ENCODE measurements at places on chromosomes 11 and 22.

DNA sequence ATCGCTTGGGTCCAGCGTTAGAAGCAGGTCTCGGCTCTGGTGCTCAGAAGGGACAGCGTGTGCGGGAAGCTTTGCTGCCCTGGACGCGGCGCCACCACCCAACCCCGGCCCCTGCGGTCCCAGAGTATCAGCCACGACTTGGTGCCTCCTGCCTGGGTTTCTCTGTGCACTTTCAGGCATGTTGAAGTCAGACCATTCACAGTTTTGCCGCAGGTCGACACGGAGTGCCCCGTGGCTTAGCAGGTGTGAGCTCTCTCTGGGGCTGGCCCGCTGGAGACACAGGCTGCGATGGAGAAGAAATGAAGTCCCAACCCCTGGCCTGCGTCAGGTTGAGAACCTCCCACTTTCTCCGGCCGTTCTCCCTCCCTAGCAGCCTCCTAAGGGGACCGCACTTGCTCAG, 494.5 kb downstream of the BRD1 start:
- peak; percentile 75 for DNase-seq

GRCh38 chr11:127259102-127259501, 258.5 kb upstream of the KIRREL3 start:
- no peak for DNase-seq

DNA sequence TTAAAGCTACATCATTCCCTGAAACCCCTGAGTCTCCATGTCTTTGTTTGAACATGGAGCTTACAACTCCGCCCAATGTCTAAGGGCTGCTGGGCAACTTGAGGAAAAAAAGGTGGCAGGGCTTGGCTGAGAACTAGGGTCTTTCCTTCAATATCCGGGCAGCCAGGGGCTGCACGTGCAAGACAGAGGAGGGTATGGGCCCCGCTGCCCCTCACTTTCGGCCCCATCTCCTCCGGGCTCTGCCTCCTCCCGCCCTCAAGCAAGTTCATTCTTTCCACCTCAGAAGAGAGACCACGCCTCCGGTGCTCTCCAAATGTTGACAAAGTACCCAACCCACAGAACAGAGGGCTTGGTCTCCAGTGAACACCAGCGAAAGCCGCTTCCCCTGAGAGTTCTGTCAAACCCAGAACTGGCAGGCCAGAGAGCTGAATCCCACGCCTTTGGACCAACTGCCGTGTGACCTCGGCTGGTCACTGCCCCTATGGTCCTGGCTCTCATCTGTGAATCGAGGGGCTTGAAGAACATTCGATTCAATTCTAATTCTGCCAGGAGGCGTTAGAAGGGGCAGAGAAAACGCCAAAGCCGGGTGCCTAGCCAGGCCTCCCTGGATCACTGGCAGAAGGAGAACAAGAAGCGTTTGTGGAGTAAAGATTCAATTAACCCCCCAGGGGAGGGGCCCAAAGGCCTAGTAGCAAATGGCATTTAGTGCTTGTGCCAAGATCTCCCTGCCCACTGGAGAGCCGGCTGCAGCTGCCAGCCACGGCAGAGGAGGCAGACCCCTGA, 7.3 kb downstream of the PDGFB start:
- DNase-seq, result no peak

- DNase-seq, result no peak
These were observed 247.1 kb downstream of the C11orf87 start for GRCh38 chr11:109668973-109669634.

- no peak for DNase-seq
These were observed 612.7 kb downstream of the BRD1 start for GRCh38 chr22:49214976-49215375.

GRCh38 chr11:109604481-109605400, 182.8 kb downstream of the C11orf87 start:
- no peak for DNase-seq

DNA sequence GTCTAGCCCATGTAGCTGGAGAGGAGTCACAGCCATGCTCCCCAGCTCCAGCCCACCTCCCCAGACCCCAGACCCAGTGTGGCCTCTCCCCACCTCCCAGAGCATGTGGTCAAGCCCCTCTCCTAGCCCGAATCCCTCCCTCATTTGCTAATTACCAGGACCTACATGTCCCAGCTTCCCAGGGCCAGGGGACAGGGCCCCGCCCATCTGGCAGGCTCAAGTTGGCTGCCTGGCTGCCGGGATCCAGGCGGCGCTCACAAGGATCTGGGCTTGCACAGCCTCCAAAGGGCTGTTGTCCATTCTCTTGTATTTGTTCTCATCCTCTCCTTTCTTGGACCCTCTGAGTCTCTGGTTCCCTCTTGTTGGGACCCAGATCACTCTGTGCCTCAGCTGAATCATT, 4.6 kb upstream of the MIF start:
- no peak for DNase-seq

DNA sequence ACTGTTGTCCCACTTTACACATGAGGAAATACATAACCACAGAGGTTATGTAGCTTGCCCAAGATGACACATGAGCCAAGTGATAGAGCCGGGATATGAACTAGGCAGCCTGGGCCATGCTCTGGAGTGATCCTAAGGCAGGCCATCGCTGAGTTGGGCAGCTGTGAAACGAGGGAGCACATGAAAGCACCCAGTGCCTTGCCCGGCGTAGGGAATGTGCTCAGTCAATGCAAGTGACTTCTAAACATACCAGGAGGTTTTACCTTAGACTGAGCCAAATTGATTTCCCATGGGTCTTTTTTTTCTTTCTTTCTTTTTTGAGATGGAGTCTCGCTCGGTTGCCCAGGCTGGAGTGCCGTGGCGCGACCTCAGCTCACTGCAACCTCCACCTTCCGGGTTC, 10.5 kb downstream of the GRIK4 start:
- peak; percentile 7 for DNase-seq

- no peak for DNase-seq
These were observed 946.0 kb downstream of the FAM181B start for GRCh38 chr11:81787584-81788049.

- no peak for DNase-seq
These were observed 23.3 kb downstream of the MICALL1 start for GRCh38 chr22:37929390-37929789.

DNA sequence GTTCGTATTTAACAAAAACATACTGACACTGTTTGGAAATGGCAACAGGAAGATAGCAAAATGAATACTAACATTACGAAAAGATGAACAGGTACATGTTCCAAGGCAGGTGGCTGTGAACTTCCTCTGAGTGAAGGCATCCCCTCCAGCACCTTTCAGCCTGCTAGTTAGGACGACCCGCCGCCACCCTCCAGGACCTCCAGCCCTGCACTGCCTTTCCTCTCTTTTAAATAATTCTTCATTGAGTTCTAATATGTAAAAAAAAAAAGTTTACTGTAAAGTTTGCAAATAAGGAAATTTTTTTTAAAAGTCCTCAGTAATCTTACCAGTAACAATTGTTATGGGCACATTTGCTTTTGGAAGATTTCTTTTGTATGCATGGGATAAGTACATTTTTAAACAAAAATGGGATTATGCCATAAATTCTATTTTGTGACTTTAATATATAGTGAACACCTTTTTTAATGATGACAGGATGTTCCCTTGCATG, 6.0 kb downstream of the NEAT1 start:
- no peak for DNase-seq

- DNase-seq, result no peak
These were observed 5.6 kb downstream of the DDX6 start for GRCh38 chr11:118785362-118785761.

GRCh38 chr22:47067321-47067890, 305.0 kb downstream of the TBC1D22A start:
- DNase-seq, result no peak

GRCh38 chr11:98003606-98004371, 1017.0 kb upstream of the CNTN5 start:
- DNase-seq, result no peak

- DNase-seq, result no peak
These were observed 76.0 kb downstream of the EXT2 start for GRCh38 chr11:44171518-44171917.

- no peak for DNase-seq
These were observed 152.8 kb downstream of the CHST1 start for GRCh38 chr11:45512471-45513148.

DNA sequence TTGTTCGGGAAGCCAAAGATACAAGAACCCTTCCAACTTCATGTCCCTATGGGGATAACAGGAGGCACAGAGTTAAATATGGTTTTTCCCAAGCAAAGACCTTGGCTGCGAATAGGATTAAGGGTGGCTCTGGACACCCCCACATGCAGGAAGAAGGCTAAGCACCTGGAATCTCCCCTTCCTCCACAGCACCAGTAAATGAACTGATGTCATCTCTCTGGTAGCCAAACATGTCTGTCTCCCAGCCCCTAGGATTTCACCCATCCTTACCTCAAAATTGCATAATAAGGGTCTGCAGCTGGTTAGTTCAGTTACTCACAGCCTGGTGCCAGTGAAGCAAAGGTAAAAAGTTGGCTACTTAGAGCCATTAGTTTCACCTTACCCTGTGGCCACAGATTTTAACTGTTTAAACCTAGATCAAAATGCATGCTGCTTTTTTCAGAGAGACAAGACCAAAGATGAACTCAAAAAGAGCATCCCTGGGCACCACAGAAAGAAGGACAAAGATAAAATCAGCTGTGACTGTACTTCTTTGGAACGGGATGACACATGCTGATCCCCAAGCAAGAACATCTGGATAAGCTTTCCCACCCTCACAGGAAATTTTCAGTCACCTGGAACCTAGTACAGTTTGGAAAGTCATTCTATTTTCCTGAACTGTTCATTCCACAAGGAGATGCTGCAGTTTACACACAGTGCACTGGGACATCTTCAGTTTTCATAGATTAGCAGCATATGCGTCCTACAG, 77.2 kb upstream of the AKIP1 start:
- no peak for DNase-seq

DNA sequence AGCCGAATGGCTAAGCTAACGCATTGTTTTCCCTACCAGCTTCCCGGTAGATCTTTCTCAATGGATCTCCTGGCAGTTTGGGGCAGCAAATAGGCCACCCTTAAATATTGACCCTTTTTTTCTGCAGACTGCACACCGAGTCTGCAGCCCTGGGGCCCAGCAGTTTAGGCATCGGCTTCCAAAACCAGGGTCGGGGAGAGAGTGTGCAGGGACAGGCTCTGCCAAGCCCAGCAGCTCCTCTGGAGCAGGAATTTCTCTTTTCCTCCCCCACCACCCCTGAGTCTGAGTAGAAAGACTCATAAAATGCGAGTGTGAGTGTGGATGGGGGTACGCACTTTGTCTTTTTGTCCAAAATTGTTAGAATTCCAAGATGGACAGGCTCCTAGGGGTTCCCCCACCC, 113.2 kb downstream of the FEZ1 start:
- no peak for DNase-seq

DNA sequence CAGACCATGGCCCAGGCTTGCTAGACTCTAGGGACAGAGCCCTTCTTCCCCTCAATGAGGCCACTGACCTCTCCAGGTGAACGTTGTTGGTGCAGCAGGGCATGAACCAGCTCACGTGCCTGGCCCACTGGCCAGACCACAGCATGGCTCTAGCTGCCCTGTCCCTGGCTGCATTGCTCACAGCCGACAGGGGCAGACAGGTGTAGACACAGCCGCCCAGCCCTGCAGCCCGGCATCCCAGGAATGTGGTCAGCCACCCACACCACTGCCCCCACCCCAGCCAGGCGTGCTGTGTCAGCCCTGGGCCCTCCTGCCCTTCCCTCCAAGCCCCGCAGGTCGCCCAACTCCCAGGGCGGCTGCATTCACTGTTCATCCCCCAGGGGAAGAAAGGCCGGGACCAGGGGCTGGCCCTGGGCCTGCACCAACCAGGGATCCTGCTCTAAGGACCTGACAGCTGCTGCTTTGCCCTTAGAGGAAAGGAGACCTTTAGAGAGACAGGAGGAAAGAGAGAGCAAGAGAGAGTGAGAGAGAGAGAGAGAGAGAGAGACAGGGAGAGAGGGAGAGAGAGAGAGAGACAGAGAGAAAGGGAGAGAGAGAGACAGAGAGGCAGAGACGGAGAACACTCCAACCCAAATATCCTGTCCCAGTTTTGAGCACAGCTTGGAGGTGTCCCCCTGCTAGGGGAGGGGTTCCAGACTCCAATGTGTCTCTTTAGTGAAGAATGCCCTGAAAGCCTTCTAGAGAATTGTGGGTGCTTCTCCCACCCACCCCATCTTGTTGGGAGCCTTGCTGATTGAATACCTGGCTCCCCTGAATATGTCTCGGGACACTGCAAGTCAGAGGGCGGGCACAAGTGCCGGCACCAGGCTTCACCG, 44.2 kb upstream of the LINC01488 start:
- DNase-seq, result no peak

DNA sequence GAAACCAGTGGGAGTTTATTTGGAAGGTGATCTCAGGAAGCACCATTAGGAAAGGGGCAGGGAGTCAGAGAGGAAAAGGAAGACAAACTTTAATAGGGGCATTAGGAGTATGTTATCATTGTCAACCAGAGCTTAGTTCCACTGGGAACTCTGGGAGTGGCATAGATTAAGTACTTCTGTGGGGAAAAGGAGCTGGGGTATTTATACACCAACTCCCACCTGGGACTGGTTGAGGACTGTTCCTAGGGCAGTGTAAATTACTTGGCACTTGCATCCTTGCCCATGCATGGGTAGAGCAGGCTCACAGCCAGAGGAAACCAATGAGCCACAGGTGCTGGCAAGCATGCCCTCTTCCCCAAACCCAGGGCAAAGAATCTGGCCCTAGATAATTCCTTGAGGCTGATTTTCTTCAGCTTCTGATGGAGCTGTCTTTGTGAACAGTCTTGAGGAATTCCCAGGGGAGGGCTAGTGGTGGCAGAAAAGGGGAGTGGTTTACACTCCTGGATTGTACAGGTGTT, 541.2 kb downstream of the MIAT start:
- DNase-seq, result no peak

- no peak for DNase-seq
These were observed 7.7 kb downstream of the CREB3L1 start for GRCh38 chr11:46285173-46285572.

DNA sequence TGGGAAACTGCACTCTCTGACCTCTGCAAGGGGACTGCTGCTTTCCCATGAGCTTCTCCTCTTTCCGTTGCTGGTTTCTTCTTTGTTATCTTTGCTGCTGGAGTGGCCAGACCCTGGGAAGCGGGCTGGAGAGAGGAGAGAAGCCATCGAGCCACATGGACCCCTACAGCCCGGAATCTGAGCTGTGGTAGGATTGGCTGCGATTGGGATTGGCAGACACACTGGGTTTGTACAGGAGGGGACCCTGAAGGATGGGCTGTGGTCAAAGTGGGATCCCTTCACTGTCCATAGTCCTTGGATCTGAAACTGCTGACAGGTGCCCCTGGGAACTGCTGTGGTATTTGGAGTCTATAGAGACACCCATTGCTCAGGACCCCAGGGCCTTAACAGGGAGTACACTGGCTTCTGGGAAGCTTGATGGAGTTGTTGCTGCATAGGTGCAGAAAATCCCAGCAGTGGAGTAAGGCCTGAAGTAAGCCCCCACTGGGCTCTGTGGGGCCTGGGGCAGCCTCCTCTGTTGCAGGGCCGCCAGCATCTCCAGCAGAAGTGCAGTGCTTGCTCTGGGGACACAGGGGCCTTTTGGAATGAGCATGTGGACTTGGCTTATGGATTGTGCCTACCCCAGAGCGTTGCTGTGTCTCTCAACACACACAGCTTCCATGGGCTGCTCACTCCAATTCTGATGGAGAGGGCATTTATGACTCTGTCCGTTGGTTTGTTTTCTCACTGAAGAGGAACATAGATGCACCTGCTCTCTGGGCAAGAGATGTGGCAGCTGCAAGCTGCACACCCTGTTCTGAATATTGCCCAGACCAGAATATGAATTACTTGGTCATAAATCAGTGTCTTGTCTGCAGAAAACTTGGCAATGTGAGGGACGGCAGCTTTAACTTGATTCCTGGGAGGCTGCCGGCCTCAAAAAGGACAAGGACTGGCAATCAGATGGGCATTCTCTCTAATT, 32.0 kb downstream of the BCR start:
- no peak for DNase-seq

- DNase-seq, result no peak
These were observed 1.6 kb upstream of the E2F8 start for GRCh38 chr11:19242179-19242932.

All from lower leg skin (tissue), 4 donors.